ENCODE measurements at places on chromosomes 2 and 18.
A peak's percentile ranks its signal among the peaks of the same experiment; 100 is the strongest.

- DNase-seq: no peak
Measured at GRCh38 chr2:101396316-101396717, 9.0 kb upstream of the CREG2 start.

GRCh38 chr18:45901654-45902210 is 65.4 kb downstream of the EPG5 start:
- DNase-seq: no peak

GRCh38 chr2:96537066-96537733 is 648 bp downstream of the ARID5A start:
- DNase-seq: peak; percentile 86

DNA sequence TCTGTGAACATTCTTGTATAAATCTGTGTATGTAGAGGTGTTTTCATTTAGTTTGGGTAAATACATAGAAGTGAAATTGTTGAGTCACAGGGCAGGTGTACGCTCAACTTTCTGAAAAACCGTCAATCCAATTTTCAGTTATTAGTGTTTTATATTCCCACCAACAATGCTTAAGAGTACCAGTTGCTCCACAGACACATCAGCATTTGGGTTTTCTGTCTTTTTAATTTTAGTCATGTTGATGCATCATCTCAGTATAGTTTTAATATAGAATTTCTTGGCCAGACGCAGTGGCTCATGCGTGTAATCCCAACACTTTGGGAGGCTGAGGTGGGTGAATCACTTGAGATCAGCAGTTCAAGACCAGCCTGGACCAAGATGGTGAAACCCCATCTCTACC is 3.2 kb upstream of the GNLY start:
- DNase-seq: no peak

DNA sequence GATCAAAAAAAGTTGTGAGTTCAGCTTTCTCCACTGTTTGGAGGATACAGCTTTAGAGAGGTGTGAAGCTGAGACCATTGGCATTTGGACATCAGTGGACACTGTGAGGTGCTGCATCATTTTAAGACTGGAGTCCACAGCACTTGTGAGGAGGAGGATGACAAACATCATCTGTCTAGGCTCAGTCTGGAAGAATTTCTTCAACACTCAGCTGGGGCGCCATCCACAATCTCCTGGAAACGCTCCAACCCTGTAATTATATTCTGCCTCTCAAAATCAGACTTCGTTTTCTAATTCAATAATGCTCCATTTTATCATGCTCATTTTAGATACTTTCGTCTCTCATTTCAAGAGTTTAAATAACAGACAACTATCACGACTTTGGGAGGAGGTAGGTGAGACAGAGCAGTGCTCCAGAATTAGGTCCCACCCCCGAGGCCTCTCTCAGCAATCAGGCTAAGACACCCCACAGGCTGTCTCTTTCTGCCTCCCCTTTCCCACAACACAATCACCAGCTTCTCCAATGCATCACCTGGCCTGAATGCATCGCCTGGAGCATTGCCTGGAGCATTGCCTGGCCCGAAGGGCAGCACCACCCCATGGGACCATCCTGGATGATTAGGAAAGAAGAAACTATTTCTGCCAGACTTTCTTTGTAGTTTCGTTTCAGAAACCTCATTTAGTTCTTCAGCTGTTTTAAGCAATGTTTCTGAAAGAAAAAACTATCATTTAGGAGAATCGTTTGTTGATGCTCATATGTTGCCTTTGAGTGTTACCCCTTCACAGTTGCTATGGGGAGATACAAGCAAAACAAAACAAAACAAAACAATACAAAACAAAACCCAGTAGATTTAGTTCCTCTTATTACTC is 37.0 kb upstream of the DPP10 start:
- DNase-seq: no peak

DNA sequence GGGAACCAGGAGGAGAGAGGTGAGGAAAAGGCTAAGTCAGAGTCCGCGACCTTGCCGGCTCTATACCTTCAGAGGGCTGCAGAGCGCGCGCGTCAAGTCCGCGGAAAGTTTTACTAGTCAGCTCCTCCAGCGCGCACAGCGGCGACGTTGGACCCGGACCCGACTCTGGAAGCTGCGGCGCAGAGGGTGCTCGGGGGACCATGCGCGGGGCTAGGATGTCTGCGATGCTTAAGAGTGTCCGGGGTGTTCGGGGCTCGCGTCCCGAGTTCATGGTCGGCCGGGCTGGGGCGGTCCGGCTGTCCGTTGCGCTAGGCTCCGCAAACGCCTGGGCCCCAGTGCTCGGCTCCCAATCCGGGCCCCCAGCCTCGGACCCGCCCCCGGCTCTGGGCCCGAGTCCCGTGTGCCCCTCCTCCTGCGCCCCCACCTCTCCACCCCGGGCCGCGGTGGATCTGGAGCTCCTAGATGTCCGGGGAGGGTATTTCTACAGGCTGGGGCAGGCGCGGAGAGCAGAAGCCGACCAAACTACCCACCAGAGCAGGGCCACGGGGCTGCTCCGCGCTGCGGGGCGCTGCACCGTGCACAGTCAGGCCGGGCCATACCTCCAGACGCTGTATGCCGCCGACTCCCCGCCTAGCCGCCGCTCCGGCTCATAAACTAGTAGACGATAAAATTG is at the start of gene LBX2:
LBX2 (minus strand) TSS at position 337 of the 673 bp plus-strand sequence; CDS start at position 271, 66 bp downstream.
- no peak for DNase-seq

DNA sequence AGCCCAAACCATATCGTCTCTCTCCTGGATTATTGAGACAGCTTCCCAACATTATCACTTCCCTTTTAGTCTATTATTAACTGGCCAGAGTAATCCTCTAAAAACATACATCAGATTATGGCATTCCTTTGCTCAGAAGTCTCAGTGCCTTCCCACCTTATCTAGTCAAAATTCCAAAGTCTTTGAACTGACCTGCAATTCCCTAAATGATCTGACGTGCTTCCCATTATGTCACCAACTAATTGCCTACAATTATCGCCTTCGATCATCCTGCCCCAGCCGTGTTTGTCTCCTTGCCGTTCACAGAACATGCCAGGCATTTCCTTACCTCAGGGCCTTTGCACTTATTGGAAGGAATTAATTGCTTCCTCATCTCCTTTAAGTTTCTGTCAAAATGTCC is 332.4 kb downstream of the IRS1 start:
- no peak for DNase-seq
